Left ventricle myocardium superior (tissue), 1 donor: ENCODE measurements at places on chromosomes 12 and 14. TPM values are rescaled to one million over a fixed set of nuclear protein-coding genes. Genes with fewer than 3 reads are reported as not detected.

DNA sequence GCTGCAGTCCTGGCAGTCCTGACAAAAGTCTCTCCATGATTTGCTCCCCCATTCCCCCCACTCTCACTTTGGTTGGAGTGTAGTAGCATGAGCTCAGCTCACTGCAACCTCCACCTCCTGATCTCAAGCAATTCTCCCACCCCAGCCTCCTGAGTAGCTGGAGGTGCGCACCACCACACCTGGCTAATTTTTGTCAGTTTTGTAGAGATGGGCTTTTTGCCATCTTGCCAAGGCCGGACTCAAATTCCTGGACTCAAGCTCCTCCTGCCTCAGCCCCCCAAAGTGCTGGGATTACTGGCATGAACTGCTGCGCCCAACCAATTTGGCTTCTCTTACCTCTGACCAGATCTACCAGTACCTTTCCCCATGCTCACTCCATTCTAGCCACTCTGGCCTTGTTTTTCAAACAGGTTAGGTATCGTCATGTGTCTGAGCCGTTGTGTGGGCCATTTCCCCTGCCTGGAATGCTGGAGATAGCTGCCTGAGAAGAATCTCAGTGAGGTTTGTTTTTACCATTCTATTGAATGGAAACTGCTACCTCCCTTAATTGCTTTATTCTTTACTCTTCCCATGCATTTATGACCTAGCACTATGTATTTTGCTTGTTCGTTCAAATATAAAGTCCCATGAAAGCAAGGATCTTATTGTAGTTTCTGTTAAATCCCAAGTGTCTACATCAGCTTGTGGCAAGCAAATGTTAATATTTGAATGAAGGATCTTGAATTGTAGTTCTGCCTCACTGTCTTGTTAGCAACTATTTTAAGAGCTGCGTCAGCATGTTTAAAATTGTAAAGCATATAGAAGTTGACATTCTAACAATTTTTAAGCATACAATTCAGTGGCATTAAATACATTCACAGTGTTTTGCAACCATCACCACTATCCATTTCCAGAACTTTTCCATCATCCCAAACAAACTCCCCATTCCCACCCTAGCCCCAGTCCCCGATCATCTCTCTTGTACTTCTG is 39.7 kb downstream of the CPSF6 start:
- no peak for DNase-seq

DNA sequence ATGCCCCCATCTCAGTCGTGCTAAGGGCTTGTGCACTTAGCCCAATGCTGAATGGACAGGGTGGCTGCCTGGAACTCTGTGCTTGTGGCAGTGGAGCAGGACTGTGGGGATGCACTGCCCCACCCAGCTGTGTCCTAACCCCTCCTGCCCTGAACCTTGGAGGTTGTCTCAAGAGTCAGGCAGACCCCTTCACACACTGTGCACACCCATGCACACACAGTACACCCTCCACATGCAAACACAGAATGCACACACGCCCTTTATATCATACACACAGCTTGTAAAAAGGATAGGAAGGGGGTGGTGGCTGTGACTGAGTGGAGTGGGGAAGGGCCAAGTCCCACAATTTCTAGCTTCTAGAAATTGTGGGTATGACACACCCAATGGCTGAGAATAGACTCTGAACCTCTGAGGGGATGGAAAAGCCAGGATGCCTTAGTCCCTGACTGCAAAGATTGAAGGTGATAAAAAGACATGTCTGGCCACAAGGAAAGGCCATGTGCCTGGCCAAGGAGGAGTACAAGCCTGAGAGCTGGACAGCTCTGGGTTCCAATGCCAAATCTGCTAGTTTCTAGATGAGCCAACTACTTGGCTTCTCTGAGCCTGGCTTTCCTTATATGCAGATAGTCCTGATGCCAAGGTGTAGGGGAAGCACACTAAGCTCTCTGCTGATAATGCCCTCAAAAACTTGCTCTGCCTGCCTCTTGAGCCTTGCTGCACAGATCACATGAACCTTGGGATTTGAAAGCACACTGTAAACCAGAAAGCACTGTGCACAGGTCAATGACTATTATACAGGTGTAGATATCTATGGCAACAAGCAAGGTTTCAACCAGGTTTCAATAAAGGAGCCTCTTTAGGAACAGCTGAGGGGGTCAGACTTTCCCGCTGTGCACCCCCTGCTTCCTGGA is 8.4 kb downstream of the KRT8 start:
- no peak for DNase-seq

DNA sequence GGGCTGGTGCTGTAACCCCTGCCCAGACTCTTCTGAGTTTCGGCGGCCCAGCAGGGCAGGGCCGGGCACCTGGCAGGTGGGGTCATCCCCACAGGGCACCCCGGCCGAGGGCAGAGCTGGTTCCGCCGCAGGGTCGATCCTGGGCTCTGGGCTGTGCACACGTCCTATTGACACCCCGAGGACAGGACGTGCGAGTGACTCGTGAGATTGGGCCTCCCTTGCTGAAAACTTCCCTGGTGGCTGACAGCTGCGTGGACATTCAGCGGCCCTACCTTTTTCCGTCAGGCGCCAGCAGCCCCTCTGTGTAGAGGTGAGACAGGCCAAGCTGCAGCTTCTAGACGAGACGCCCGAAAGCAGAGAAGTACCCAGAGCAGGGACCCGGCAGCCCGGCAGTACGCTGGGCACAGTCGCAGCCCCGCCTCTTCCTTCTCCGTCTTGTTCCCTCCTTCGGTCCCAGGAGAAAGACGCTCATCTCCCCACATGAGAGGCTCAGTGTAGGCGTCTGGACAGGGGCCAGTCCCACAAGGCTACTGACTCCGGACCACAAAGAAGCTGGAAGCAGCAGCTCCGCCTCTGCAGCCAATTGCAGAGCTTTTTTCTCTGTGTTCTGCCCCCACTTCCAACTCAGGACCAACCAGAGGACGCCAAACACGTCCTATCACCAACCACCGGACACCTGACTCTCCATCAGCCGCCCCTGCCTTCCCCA is at the start of gene LRCOL1:
Gene LRCOL1 (minus strand): TSS at position 532 of the 709 bp plus-strand sequence. CDS start 4,331 bp downstream, outside the sequence.
- peak; percentile 70 for DNase-seq

GRCh38 chr14:103742499-103743255 is 27.1 kb downstream of the ZFYVE21 start:
- no peak for DNase-seq

- no peak for DNase-seq
Measured at GRCh38 chr12:110007881-110008280, 8.7 kb downstream of the ANKRD13A start.

DNA sequence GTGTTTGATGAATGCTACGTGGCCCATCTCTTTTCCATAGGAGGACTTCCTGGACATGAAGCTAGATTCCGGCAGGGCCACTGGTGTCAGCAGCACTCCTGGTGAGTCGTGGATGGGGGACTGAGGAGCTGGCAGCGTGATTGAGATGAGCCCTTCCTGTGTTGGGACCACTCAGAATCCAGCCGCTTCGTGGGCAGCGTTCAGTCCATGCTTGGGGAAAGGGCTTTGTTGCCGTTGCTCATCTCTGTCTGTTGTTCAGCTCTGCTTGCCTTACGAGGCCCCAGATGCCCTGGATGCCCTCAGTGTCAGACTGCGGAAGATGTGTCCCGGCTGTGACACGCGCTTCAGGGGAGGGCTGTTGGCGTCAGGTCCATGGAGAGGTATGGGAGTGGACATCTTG is 127.1 kb upstream of the RTL1 start:
- DNase-seq: no peak

DNA sequence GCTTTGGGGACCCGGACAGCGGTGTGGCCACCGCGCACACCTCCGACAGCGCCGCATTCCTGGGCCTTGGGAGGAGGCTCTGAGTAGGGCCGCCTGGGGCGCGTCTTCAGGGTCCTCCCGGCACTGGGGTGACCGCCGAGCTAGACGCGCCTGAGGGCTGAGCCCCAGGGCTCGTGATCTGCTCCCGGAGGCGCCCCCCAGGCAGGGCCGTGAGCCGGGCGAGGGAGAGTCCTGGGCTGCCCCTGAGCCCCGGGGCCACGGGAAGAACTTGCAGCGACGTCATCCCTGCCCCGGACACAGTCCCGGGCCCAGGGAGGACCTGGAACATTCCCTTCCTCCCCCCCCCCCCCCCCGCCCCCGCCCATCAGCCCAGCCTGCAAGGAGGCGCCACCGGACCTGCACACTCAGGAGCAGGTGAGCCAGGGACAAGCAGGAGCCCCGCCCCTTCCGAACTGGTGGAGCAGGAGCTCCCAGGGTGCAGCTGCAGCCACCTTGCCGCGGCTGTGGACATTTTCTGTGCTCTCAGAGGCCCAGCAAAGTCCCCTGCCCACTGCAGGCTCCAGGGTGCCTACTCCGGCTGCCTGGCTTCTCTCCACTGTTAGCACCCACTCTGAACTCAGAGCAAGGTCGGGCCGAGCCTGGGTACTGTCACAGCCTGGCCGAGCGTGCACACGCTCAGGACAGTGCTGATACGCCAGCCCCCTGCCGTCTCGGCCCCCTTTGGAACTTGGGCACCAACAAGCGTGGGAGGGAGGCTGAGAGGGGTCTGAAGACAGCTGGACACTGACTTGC is 50.7 kb downstream of the A2M start:
- DNase-seq: peak; percentile 87

GRCh38 chr12:58703866-58704265 is 216.4 kb downstream of the LRIG3 start:
- no peak for DNase-seq

DNA sequence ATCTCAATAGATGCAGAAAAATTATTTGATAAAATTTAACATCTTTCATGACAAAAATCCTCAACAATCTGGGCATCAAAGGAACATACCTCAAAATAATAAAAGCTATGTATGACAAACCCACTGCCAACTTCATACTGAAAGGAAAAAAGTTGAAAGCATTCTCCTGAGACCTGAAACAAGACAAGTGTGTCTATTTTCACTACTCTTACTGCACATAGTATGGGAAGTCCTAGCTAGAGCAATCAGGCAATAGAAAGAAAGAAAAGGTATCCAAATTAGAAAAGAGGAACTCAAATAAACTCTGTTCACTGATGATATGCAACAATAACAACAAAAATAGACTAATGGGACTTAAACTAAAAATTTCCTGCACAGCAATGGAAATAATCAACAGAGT is 90.1 kb downstream of the SLCO1B1 start:
- DNase-seq: no peak

- no peak for DNase-seq
Measured at GRCh38 chr14:51545396-51545795, 106.3 kb upstream of the FRMD6 start.

DNA sequence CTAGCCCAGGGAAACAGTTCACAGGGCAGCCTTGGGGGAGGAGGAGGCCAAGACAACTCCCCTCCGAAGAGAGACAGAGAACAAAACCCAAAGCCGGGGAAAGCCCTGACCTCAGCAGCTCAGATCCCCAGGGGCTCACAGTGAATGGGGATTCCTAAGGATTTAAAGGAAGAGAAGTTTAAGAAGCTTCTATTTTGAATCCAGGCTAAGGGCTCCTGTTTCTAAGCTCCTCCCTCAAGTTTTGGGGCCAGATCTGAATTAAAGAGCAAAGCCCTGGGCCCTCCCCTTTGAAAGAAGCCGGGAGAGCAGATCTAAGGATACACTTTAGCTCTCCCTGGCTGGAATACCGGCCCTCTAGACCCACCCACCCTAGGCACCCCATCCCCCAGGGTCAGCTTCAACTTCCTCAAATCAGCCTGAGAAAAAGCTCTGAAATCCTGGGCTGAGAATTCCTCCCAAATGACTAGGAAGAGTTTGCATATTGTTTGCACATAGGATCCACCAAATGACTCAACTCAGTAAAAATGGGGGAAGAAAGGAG is 3.9 kb downstream of the KDM2B start:
- no peak for DNase-seq

DNA sequence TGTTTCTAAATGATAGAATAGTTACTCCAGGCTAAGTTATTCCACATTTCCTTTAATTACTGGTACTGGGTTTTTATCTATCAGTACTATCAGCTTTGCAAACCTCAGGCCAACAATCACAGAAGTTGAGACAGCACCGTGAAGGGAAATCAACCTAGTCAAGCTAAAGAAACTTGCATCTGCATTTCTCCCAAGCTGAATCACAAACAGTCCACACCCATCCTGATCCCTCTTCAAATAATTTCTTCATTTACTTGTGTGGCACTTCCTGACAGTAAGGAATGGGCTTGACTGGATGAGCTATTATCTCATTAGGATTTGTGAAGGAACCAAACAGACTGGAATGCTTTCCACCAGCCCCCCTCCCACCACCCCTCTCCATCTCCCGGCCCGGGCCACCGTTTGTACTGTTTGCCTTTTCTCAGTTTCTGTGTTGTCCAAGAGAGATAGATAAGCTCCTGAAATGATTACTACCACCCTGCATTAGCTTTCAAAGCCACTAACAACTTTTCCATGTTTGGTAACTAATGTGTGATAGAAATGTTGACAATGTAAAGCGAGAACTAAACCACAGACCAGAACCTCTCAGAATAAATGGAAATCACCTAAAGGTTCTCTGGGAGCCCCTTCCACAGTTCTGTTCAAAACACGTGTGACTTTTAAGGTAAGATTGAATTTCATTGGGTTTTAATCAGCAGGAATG is 236.3 kb downstream of the SLC25A21 start:
- DNase-seq: no peak

- no peak for DNase-seq
Measured at GRCh38 chr12:73210548-73211204, 938.5 kb downstream of the TRHDE start.

DNA sequence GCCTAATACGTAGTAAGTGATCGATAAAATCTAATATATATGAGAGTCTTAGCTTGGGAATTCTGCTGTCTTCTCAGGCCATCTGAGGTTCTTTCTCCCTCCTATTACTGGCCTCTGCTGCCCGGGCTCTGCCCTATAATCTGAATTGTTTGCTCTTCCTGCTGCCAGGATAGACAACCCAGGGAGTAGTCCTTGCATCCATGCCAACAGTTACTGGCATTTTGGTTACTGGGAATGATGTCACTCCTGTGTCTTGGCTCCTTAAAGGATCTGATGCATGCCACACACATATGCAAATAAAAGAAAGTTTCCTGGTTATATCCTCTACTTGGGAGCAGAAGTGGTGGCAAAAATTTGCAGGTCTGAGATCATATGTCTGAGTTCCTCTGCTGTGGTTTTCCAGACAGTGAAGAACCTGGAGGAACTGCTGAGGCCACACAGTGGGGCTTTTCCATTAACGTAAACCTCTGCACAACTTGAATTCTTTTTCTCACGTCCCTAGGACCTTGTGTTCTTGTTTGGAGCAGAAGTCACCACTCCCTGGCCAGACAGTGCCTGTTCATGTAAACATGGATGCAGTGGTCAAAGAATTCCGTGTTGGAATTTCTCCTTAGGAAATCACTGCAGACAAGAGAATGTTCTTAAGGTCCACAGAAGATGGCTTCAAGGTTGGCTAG is 320.6 kb upstream of the TBX3 start:
- DNase-seq: no peak

GRCh38 chr12:43501703-43502102 is 50.3 kb downstream of the ADAMTS20 start:
- DNase-seq: no peak

- peak; percentile 75 for DNase-seq
Measured at GRCh38 chr12:52082988-52083637, 3.6 kb downstream of the SMIM41 start.

COL2A1 gene
- 0.25 TPM for total RNA-seq

GSG1 gene
- not detected for total RNA-seq

MFAP5 gene
- total RNA-seq: 29.1 TPM

KIF5A gene
- 0.12 TPM for total RNA-seq

MAP1LC3B2 gene
- 3.2 TPM for total RNA-seq

KLRD1 gene
- total RNA-seq: 1.5 TPM

IFNG-AS1 gene
- total RNA-seq: not detected

NRXN3 gene
- total RNA-seq: 1.0 TPM

RIMBP2 gene
- 0.40 TPM for total RNA-seq

ACVR1B gene
- 11.2 TPM for total RNA-seq

PPP4R4 gene
- total RNA-seq: 0.30 TPM

RACGAP1 gene
- total RNA-seq: 3.4 TPM

CLEC2A gene
- not detected for total RNA-seq

CLSTN3 gene
- 6.4 TPM for total RNA-seq

GEMIN2 gene
- 7.7 TPM for total RNA-seq
